Neural crest cell (in vitro differentiated cells): ENCODE measurements at places on chromosomes 12 and 14.

DNA sequence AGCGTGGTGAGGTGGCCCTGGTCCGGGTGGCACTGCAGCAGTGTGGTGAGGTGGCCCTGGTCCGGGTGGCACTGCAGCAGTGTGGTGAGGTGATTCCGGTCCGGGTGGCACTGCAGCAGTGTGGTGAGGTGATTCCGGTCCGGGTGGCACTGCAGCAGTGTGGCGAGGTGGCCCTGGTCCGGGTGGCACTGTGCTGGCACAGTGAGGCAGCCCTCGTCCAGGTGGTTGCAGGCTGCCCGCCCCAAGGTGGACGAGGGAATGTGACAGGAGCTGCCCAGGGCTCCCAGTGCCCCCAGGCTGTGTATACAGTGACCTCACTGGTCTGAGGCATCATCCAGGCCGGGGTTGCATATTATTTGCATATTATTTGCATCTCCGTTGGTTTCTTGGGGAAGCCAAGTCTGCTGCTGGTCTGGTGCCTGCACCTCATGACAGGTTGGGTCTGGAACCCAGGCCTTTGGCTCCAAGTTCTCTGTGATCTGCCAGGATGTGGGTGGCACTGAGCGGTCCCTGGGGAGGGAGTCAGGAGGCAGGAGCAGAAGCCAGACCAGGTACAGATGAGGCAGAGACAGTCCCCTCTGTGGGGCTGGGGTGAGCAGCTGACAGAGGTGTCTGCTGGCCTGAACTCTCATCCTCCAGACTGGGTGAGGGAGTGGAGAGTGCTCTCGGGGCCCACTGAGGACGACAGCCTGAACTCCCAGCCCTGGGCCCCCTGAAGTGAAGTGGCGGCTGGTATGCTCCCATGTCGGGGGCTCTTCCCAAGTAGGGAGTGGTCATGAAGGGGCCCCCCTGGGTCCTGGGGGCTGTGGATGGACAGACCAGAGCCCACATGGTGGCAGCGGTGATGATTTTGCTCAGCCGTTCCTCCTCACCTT, 79.3 kb downstream of the KIF26A start:
- no peak for DNase-seq

GRCh38 chr12:13252616-13253015, 56.1 kb downstream of the EMP1 start:
- no peak for DNase-seq

DNA sequence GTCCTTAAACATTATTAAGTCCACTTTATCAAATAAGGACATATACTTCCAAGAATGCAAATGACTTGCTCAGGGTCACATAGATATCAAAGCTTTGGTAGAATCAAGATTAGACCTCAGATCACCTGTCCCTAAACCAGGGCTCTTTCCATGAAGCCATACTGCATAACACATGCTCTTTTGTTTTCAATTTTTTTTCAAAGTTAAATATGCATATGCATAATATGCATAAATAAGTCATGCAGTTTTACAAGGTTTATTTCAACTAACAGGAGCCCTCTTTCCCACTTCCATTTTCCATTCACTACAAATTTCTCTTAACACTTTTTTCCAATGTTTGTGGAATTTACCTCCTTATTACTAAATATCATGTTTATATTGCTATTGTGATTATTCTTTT, 53.1 kb downstream of the SIX1 start:
- no peak for DNase-seq

GRCh38 chr12:54356228-54356627, 8.1 kb downstream of the GPR84 start:
- DNase-seq: no peak

DNA sequence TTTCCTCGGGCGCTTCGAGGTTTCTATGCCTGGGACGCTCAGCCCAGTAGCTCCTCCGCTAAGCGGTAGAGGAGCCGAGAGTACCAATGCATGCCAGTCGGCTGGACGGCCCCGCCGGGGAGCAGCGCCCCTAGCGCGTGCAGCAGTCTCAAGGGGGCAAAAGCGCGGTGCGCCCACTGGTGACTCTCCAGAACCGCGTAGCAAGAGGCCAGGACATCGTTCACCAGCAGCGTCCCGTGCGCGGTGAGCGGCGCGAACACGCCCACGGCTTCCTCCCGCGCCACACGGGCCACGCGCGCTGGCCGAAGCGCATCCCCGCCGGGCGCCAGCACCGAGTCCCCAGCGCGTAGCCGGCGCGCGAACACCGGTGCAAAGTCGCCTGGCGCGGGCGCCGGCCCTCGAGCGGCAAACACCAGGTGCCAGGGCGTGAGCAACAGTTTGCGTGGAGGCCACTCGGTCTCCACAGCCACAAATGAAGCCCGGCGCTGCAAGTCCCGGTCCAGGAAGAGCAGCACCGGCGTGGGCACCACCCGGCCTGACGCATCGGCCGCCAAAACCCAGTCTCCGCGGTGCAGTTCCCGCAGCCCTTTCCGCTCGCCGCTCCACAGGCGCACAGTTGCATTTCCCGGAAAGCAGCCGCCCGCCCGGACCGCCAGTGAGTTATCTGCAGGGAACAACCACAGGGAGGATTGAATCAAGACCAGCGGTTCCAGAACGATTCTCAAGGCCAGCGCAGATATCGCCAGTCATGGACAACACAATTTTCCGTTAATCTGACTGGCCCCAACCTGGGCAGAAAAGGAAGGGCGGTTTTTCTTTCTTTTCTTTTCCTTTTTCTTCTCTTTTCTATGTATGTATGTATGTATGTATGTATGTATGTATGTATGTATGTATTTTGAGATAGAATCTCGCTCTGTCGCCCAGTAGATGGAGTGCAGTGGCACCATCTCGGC, 4.5 kb downstream of the DHH start:
- peak; percentile 36 for DNase-seq
